ENCODE measurements at places on chromosomes 12 and 14.

DNA sequence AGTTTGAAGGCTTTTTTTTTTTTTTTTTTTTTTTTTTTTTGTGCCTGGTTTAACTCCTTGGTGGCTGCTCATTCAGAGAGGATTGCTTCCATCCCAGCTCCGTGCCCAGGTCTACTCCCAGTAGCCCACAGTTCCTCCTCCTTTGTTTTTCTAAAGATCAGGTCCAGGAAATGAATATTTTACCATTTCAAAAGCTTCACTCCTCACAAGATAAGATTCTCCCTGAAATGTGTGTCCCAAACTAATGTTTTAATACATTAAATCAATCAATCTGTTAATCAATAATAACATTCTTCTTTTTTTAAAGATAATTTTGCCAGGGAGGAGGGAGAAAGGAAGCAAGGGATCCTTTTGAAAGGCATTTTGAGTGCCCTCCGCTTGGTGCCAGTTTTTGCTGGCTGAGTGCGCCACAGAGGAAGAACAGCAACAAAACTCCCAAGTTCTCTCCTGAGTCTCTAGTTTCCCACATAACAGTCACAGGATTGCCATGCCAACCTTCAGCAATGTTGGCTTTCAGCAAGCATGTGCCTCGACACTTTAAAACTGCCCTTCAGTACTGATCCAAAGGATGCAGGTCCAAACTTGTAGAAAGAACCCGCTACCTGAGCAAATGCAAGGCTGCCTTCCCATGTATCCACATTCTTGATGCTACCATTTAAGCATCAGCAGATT lies 99.2 kb downstream of the RMST start:
- no peak for DNase-seq

- DNase-seq = no peak
Measured at GRCh38 chr12:11805043-11805442, 155.6 kb downstream of the ETV6 start.

- no peak for DNase-seq
Measured at GRCh38 chr14:91338379-91338778, 79.2 kb downstream of the CCDC88C start.

DNA sequence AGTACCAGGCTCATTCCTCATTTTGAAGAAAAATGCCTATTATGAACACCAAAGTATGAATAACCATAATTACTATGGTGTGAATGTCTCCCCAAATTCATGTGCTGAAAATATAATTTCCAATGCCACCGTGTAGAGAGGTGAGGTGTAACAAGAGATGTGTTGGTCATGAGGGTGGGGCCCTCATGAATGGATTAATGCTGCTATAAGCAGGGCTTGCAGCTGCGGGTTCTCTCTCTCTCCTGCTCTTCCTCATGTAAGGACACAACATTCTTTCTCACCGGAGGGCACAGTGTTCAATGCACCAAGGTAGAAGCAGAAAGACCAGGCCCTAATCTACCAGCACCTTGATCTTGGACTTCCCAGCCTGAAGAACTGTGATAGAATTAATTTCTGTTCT lies 70.0 kb downstream of the TMTC1 start:
- no peak for DNase-seq

GRCh38 chr12:95986635-95987570 lies 9.2 kb downstream of the HAL start:
- no peak for DNase-seq

GRCh38 chr12:26861690-26862089 lies 28.7 kb upstream of the ITPR2 start:
- DNase-seq = no peak

GRCh38 chr14:51612449-51612848 lies 39.3 kb upstream of the FRMD6 start:
- DNase-seq = no peak

DNA sequence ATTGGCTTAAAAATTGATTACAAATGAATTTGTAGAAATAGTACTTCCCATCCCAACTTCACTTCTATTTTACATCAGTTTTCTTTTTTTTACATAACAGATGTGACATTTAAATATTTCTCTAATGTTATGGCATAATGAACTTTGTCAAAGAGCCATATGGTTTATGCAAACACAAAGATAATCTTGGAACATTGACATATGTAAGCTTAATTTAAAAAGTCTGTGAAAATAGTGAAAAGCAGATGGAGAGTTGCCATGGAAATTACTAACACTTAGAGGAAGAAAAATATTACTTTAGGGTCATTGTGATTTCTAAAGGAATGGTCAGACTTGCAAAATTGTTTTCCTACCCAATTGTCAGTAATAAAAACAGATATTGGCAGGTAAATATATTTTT lies 232.4 kb downstream of the AEBP2 start:
- no peak for DNase-seq

DNA sequence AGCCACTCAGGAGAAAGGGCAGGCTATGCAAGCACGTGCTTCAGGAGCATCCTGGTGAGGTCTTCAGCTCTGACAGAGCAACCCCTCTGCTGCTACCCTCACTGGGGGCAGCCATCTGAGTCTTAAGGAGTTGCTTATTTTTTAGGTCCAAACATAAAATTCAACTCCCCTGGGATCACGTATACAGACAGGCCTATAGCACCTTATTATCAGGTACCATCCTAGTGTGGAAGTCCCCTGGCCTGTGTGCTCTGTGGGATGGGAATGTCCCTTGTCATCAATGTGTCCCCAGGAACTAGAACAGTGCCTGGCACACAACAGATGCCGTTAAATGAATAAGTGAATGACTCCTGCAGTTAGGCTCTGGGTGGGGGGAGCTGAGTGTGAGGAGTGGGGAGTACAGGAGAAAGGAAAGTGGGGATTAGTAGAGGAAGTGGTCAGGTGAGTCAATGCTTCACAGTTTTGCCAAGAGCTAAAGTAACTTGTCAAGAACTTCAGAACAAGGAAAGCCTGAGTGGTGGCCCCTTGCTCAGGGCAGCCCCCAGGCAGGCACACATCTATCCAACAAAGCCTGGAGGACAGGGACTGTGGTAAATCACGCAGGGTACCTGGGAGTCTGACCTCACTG lies 33.5 kb downstream of the DAD1 start:
- DNase-seq = no peak

DNA sequence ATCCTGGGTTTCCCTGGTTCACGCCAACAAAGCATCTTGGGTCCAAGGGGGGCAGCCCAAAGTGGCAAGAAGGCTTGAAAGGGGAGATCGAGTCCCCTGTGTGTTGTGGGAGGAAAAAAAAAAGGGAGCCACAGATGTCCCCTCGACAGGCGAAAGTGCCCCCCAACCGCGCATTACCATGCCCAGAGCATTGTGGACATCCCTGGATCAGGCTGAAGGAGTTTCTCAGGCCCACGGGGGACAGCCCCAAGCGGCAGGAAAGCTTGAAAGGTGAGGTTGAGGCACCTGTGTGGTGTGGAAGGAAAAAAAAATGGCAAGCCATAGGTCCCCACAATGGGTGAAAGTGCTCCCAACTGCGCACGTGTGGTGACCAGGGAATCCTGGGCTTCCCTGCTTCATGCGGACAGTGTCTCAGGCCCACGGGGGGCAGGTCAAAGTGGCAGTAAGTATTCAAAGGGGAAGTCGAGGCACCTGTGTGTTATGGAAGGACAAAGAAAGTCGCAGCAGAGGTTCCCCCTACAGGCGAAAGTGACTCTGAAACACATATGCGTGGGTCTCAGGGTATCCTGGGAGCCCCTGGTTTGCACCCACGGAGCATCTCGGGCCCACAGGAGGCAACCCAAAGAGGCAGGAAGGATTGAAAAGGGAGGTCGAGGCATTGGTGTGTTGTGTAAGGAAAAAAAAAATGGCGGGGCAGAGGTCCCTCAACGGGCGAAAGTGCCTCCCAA lies 580.1 kb downstream of the ALG10 start:
- no peak for DNase-seq

DNA sequence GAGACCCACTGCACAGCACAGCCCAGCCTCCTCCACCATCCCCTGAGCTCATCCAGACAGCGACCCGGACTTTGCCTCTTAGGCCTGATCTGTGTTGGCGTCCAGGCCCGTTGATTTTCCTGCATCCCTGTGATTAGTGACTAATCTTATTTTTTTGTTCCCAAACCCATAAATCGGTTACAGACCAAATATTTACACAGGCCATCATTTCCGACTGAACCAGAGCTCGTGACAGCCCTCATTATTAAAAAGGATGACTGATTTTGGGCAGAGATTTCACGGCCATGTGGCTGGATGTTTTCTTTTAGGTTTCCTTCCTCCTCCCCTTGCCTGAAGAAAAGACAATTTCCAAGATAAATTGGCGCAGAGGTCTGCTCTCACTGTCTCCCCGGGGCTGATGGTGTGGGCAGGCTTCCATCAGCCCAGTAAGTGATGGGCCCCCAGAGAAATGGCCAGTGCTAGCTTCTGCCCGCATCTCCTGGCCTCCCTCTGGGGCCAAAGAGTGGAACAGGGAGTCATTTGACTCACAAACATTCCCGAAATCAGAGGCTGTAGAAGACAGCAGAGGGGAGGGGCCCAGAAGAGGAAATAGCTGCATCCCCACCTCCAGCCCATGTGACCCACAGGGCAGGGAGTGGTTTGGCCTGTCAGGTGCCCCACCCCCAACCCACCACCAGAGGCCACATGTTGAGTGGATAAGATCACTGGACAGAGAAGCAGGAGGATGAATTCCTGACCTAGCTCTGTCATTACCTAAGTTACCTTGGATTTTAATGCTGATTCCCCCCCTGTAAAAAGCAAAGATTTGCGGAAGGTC lies 283.5 kb downstream of the KSR2 start:
- no peak for DNase-seq

DNA sequence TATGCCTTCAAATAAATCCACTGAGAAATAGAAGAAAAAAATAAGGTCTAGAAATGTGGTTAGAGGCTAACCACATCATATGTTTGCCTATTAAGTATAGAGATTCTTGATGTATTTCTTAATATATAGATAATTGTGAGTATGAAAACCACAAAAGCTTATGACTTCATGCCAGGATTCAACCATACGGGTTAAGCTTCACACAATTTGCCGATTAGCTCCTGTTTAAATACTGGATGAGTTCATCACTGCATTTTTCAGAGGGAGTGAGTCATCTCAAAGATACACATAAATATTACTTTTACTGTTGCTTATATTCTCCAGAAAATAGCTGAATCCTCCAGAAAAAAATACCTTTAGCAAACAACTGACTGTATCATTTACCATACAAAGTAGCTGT lies 79.6 kb downstream of the RPL10L start:
- no peak for DNase-seq

DNA sequence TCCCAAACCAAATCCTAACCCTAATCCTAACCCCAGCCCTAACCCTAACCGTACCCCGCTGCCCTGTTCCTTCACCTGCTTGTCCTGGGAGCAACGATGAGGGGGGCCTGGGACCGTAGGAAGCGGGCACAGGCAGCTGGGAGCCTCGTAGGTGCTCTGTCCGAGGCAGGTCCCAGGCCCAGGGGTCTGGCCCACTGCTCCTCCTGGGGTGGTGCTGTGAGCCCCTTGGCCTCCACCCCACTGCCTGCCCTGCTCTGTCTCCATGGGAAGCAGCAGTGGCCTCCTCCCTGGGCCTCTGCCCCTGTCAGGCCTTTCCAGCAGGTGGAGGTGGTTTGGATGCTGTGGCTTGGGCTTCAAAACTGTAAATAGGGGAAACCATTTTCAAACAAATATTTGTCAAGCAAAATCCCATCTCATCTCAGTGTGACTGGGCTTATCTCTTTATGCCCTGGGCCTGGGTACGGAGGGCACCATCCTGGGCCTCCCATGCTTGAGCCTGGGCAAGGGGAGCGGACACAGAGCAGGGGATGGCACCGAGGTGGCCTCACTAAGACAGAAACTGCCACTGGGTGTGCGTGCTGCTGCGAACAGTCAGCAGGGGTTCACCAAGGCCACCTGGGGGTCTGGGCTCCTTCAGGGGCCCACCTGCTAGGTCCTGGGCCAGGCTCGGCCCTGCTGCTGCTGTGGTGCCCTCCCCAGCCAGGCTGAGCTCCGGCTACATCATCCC lies 3.7 kb upstream of the BEGAIN start:
- no peak for DNase-seq

Measured in GM20000 (cell line).